CD8-positive, alpha-beta memory T cell (primary cell): ENCODE measurements at places on chromosomes 7 and 10.

DNA sequence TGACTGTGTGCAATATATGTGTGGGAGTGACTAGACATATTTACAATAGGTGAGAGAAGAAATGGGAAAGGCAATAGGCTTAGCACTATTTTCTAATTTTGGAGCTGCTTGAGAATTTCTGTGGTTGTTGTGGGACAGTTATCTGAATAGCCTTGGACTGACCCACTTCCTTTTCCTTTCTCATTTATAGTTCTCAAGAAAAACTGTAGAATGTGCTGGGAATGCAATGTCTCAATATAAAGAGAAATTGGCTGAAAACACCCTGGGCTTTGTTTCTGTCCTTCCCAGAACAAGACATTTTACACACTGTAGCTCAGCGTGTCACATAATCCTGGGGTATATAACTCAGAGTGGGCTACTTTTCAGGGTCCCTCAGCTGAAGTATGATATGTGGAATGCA, 153.0 kb upstream of the RHOBTB1 start:
- no peak for DNase-seq

- DNase-seq = no peak
Observed at GRCh38 chr10:14476006-14476405, 145.3 kb upstream of the FRMD4A start.

GRCh38 chr7:19094598-19095352, 22.7 kb downstream of the TWIST1 start:
- DNase-seq = no peak

DNA sequence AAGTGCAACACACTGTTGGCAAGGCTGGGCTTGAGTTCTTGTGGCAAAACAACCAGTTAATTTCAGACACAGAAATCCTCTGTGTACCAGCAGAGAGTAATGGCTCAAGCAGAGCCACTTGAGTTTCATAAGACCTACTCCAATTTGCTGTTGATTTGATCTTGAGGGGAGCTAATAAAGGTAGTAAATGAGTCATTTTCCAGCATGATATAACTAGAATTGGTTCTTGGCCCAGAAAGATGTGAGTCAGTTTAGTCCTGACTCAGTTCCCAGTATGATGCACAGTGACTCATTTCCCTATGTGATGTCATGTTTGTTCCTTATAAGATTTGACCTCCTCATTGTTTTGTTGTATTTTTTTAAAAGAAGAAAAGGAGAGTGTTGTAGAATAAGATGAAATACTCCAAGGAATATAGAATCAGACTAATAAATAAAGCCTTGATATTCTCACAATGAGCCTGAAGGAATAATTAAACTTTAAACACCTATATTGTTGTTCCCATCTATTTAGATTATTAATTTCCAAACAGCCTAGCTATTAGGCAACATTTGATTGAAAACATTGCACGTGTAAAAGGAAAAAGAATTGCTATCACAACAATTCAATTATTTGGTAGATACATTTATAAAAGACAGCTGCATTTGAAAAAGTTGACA, 186.2 kb downstream of the REEP3 start:
- DNase-seq = no peak

GRCh38 chr10:26829810-26830515, 30.8 kb downstream of the ABI1 start:
- no peak for DNase-seq

GRCh38 chr7:144842377-144842851, 6.6 kb upstream of the TPK1 start:
- DNase-seq = no peak

DNA sequence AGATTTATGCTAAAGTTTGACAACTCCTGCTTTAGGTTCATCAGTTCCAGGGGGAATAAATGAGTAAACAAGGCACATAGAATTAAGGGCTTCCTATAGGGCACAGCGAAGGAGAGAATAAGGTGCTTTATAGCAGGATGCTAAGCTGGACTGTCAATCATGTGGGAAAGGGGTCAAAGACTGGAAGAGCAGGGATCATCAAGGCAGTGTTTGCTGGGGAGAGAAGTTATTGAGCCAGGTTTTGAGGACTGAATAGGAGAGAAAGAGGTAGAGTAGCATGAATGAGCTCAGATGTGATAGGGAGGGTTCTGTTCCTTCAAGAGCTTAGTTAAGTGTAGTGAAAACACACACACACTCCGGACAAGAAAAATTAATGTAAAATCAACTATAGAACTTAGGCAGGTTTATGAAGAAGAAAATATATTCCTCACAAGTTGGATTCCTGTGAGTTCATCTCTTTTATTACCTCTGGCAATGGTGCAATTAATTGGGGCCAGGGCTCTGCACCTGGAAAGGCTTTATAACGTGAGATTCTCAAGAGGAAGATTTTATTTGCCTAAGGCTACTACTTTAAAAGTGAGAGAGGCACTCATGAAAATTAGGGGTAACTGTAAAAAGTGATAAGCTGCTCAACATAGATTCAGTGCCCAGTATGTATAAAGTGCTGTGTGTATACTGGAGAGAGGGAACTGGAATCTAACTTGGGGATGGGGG, 222.4 kb downstream of the AUTS2 start:
- no peak for DNase-seq

GRCh38 chr10:30882281-30882680, 149.4 kb downstream of the ZNF438 start:
- no peak for DNase-seq

- no peak for DNase-seq
Observed at GRCh38 chr7:77306231-77307067, 106.8 kb upstream of the FGL2 start.

DNA sequence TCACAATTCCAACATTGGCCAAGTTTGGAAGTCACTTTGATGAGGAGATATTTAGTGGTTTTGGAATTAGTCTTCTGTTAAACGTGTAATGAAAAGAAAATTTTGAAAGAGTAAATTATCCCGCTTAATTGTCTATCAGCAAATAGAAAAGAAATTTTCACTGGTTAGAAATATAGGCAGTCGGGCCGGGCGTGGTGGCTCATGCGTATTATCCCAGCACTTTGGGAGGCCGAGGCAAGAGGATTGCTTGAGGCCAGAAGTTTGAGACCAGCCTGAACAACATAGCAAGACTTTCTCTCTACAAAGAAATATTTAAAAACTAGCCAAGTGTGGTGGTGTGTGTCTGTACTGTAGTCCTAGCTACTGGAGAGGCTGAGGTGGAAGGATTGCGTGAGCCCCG, 13.4 kb downstream of the CNTNAP2 start:
- DNase-seq = no peak

- no peak for DNase-seq
Observed at GRCh38 chr7:40199076-40199802, 64.4 kb downstream of the SUGCT start.
